ENCODE measurements at places on chromosomes 4 and X.

- DNase-seq, result no peak
Observed at GRCh38 chrX:24874604-24875247, 141.0 kb downstream of the ARX start.

DNA sequence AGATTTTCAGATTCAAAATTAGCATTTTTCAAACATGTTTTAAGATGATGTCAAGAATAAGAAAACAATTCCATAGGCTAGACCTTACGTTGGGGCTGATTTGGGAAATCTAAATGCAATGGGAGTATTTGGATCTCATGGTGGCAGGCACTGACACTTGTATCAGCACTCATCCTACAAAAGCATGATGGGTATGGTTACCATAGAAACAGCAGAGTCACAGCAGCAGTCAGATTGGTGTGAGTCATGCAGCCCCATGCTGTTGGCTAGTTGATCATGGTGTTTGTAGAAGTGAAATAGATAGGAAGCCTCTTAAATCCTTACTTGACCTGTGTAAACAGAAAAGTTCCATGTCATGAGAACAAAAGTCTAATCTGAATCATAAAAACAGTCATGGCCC is 1637.3 kb upstream of the PABPC4L start:
- no peak for DNase-seq

GRCh38 chr4:170990989-170991589 is 822.1 kb upstream of the GALNTL6 start:
- DNase-seq, result peak; percentile 23

- DNase-seq, result peak; percentile 45
Observed at GRCh38 chr4:78748381-78748780, 27.8 kb upstream of the BMP2K start.

DNA sequence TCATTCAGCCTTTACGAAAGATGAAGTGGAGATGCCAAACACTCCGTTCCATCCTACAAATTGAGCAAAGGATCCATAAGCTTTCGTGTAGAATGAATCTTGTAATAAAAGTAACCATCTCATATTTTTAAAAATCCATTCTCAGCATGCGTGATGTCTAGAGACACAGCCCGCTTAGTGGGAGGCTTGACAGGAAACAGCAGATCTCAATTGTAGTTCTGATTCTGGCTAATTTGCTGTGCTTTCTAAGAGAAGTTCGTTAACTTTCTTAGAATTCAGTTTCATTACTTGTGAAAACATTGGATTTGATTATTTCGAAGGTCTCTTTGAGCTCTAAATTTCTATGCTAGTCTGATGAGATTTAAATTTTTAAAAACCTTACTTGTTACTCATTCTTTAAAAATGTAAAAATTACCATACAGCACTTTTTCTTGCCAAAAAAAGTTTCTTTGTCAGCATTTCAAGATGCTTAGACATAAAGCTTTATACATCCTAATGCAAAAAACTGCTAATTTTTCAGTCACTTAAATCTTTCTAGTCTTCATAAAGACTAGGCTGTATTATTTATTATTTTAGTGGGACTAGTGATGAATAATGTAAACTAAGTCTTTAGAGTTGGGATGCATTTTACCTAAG is 66.9 kb upstream of the NEIL3 start:
- peak; percentile 54 for DNase-seq

Measured in fibroblast of upper back skin (primary cell).